ENCODE measurements at places on chromosomes 4 and X. TPM values are rescaled to one million over a fixed set of nuclear protein-coding genes. Genes with fewer than 3 reads are reported as not detected.

- no peak for DNase-seq
Measured at GRCh38 chr4:34271479-34272355, 1972.6 kb downstream of the ARAP2 start.

- DNase-seq, result no peak
Measured at GRCh38 chr4:7295197-7295910, 103.0 kb downstream of the SORCS2 start.

GRCh38 chr4:118729287-118730286 is 44.4 kb downstream of the METTL14 start:
- DNase-seq, result no peak

The DCAF12L2 gene
- total RNA-seq, result not detected
